A172 (cell line): ENCODE measurements at places on chromosomes 2 and 18. TPM values are rescaled to one million over a fixed set of nuclear protein-coding genes. Genes with fewer than 3 reads are reported as not detected.

DNA sequence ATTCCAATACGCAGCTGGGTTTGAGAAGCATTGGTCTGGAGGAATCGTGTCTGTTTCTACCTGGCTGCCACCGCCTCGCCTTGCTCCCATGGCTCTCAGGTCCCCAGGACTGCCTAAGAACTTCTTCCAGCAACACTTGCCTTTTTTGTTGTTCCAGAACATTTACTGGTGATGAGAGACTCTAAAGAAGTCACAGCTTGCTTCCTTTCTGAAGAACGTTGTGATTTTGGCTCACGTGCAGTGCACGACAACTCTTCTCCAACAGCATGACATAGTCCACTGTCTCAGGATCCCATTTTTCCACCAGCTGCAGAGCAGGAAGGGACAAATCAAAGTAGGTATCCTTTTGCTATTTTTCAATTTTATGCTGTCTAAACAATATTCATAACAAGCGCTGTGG, 940.9 kb downstream of the SLC4A3 start:
- no peak for DNase-seq

The FAP gene
- total RNA-seq, result 1.9 and 2.2 TPM in 2 replicates

DNA sequence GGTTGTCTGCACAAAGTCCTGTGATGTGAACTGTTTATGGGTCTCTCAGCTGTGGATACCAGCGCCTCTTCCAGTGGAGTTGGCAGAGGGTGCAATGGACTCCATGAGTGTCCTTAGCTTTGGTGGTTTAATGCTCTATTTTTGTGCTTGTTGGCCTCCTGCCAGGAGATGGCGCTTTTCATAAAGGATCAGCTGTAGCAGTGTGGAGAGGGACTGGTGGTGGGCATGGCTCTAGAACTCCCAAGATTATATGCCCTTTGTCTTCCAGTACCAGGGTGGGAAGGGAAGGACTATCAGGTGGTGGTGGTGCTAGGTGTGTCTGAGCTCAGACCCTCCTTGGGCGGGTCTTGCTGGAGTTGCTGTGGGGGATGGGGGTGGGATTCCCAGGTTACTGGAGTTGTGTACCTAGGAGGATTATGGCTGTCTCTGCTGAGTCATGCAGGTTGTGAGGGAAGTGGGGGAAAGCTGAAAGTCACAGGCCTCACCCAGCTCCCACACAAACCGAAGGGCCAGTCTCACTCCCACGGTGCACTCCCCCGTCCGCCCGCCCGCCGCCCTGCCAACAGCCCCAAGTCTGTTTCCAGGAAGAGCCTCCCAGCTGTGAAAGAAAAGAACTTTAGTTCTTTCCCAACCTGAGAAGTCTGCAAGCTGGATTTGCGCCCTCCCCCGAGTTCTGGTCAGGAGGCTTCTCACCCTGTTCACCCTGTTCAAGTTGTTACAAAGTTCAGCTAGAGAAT, 108.1 kb downstream of the MARCO start:
- peak; percentile 6 for DNase-seq

The CCDC141 gene
- 0.31 TPM in 1 of 2 replicates, not detected in the other for total RNA-seq

DNA sequence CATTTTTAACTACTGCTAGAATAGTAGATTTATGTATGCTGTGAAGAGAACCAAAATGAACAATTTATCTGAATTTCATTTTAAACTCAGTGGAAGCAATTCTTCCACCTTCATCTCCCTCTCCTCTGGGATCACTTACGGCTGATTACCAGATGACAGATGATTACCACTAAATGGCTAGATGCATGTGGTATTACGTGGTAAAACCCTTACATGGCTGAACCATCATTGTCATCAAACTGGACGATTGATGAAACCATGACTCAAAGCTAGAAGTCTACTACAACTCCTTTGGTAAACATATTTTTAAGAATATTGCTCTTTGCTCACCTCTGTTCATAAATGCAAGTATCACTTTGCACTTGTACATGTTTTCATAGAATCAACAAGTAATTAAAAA, 48.5 kb upstream of the DOCK10 start:
- peak; percentile 25 for DNase-seq
